ENCODE measurements at places on chromosomes 11 and 22. TPM values are rescaled to one million over a fixed set of nuclear protein-coding genes. Genes with fewer than 3 reads are reported as not detected.

DNA sequence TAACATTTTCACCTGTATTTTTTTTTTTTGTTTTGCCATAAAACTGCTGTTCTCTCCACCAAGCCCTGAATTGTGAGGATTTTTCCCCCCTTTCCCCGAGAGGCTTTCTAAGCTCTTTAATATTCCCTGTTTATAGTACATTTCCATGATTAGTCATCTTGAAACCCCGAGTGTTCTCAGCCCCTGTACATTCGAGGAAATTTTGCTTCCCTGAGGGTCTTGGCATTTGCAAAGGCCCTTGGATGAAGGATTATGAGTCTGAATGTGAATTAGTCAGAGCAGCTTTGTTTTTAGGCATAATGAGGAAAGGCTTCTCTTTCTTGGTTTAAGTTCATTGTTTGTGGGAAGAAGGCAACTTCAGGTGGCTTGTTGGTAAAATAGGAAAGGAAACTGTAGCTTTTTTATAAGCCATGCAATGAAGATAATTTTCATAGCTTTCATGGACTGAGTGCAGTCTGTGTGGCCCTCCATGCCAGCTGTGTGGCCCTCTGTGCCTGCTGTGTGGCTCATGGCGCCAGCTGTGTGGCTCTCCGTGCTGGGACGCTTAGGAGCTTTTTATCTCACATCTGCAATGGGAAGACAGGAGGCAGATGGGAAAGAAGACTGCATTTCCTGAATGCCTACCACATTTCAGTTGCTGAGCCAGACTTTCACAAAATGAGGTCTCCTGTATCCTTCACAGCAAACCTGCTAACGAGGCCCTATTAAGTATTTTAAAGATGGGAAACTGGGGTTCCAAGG lies 129.0 kb downstream of the TEAD1 start:
- DNase-seq = no peak

DNA sequence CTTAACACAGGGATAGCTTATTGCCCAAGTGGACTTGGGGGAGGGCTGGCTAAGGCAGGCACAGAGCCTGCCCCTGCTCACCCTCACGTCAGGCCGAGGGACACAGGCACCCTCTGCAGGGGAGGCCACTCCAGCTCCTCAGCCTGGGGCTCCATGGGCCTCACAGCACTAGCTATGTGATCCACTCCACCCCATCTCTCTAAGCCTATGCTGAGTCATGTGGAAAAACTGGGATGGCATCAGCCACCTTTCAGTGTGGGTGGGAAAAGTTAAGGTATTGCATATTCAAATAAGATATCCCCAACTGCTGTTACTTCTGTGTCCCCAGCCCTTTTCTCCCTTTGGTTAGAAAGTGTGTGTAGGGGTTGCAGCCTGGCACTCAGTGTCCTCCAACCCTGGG lies 22.3 kb downstream of the RANGAP1 start:
- no peak for DNase-seq

DNA sequence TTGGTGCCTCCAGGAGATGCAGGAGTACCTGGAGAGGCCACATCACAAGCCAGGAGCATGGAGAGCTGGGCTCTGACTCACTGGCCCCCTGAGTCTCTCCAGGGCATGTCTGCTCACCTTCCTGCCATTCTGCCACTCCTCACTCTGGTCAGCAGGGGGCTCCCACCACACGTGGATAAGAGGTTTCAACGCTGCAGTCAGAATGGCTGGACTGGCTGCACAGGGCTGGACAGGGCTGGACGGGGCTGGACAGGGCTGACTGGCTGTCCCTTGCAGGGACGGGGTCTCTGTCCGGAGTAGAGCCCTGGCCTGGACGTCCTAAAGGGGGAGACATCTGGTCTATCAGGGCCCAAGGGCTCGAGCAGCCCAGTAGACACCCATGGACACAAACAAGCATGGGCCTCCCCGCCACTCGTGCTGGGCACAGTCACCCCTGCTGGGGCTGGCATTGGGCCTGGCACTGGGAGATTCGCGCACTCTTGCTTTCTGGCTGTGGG lies 34.6 kb downstream of the CYTH4 start:
- peak; percentile 86 for DNase-seq

DNA sequence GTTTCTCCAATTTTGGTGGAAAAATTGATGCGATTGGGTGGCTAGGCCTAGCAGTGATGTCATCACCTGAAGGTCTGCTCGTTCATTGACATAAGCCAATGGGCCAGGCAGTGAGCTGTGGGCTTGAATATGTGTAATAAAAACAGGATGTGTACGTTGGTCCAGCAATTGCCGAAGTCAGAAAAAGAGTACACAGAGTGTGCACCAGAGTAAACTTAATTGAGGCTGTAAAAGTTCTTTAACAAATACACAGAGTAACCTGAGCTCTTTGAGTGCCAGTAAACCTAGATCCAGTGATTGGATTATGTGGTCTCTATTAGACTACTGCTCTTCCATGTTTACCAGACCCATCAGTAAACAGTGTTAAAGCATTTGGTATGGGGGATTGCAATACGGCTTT lies 13.0 kb upstream of the GLYATL1 start:
- no peak for DNase-seq

DNA sequence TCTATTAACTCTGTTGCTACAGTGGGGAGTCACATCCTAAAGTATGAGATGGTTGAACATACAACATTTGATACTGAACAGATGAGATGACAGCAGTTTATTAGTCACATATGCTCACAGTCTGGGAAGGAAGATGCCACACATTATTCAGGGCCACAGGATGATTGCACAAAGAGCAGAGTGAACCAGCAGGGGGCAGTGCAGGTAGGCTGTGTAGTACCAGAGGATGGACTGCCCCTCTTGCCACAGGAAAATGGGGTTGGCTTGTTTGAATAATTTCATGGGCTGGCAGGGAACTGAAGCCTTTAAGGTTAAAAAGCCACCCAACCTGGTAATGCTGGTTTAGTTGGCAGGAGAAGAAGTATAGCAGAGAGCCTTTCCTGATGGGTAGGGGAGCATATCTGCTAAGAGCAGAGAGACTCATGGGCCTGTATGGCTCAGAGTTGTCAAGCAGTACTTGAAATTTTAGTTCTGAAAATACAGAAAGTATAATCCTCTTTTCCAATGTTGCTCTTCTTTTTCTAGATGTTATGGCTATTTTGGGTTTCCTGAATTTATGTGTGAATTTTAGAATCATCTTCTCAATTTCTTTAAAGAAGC lies 180.4 kb upstream of the B3GAT1 start:
- DNase-seq = peak; percentile 44

DNA sequence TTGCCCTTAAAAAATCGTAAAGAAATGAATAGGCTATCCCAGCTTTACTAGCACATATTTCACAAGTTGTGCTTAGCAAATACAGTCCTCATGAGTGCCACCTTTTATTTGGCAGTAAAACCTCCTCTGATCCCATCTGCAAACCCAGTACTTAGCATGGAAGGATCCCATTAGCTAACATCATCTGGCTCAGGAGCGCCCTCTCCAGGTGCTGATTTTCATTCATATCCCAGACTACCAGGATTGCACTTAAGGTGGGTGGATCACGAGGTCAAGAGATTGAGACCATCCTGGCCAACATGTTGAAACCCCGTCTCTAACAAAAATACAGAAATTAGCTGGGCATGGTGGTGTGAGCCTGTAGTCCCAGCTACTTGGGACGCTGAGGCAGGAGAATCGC lies 76.1 kb upstream of the PAX6 start:
- DNase-seq = no peak

GRCh38 chr11:36390963-36391471 lies 94.9 kb downstream of the PRR5L start:
- no peak for DNase-seq

GRCh38 chr22:50184902-50185374 lies 775 bp upstream of the TRABD start:
- no peak for DNase-seq

GRCh38 chr22:24284747-24285203 lies 14.1 kb downstream of the SPECC1L start:
- DNase-seq = no peak

DNA sequence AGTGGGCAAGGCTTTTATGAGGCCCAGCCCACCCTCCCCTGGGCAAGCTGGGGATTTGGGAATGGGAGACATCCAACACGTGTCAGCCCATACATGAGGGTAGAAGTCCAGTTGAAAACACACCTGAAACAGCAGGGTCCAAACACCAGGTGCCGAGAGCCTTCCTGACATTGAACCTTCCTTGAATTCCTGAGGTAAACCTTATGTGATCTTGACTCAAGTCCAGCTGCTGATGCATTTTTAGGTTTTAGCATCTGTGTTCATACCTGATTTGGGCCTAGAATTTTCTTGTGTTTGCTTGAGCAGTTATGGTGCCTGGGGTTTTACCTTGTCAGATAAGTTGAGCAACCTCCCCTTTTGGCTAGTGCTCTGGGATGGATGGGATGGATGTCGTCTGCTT lies 66.3 kb downstream of the CDKN1C start:
- DNase-seq = no peak

- DNase-seq = no peak
These were observed 32.7 kb upstream of the DDX10 start for GRCh38 chr11:108632041-108632704.

DNA sequence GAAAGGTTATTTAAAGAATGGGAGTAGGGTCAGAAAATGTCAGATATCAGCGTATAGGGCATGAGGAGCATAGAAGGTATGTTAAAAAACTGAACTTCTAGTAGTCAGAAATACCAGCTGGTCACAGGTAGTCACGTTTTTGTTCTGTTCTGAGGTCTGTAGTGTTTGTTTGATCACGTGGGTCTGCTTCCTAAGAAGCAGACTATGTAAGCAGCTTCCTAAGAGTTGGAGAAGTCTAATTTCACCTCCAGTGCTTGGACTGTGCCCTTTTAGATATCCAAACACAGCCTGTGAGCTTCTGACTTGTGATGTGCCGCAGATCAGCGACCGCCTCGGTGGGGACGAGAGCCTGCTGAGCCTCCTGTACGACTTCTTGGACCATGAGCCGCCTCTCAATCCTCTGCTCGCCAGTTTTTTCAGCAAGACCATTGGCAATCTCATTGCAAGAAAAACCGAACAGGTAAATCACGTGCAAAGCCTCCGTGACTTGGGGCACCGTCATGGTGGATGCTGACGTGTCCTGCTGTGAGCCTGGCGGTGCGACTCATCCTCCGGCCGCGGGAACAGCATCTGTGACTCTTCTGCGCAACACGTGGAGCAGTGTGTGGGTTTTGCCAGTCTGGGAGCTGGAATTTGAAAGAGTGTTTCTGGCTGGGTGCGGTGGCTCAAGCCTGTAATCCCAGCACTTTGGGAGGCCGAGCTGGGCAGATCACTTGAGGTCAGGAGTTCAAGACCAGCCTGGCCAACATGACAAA lies 63.5 kb downstream of the PPP6R2 start:
- DNase-seq = no peak

GRCh38 chr11:85695546-85695945 lies 9.6 kb upstream of the CCDC89 start:
- no peak for DNase-seq

DNA sequence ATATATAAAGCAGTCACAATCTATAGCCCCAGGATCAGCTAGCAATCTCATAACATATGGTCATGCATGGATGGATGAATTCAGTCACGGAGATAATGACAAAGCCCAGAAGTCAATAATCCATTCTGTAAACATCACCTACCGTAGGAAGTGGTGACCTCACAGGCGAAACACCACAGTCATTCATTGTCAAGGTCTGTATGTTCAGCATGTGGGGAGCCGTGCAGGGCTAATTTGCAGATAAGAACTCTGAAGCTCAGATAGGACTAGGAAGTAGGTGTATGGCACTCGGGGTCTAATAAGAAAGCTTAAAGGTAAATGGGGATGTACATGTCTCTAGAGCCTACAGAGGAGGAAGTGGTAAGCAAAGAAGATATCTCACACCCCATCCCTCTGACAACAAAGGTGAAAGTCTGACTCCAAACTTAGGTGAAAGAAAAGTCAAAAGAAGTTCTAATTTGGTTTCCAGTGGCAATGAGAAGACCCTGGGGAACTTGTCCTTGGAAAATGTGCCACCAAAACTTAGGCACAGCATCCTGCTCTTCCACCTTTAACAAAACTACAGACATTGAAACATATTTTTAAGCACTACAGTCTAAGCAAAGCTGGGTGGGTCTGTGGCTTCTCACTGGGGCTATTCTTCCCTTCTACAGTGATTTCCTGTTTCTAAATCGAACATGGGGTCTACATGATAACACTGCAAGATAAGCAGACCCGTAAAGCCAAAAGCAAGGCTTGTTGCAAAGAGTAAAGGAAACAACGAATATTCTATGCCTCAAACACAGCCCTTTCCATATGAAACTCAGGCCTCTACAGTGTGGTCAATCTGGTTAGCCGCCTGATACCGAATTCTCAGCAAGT lies 5.2 kb downstream of the CRTAM start:
- DNase-seq = no peak

AIP gene
- total RNA-seq = 72.0 TPM

- DNase-seq = no peak
These were observed 24.5 kb downstream of the FAM227A start for GRCh38 chr22:38631724-38632123.

DNA sequence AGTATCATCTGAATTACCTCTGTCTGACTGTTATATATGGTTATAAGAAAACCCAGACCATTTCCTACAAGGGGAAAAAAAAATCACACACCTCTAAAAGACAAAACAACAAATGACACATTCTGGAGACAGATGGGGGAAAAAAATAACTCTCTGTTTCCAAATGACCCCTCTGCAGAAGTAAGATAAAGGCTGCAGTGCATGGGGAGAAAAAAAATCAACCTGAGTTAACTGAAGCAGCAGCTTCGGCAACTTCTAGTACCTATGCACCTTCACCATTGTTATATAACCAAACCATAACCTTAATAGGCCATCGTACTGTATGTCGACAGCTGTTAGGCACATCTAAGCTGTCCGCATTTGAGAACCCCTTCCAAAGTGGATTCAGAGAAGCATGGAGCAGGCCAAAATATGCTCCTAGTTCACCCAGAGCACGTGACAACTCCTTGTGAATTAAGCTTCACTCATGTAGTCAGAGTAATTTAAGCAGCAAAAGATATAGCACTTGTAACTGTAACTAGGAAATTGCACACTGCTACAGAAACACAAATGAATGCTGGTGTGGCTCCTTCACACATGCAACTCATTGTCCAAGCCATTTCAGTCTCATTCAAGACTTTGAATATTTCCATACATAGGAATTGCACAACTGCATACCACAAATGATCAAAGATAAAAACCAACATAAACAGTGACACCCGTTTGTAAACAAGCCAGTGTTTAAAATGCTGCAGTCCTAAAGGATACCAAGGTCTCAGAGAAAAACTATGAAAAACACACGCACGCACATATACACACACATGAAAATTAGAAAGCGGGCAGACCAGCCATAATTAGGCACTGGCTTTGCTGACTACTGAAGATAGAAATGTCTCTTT lies 2.7 kb downstream of the SIK3 start:
- no peak for DNase-seq

All from sciatic nerve (tissue), 2 donors.